ENCODE measurements at places on chromosomes 11 and 22. TPM values are rescaled to one million over a fixed set of nuclear protein-coding genes. Genes with fewer than 3 reads are reported as not detected.

DNA sequence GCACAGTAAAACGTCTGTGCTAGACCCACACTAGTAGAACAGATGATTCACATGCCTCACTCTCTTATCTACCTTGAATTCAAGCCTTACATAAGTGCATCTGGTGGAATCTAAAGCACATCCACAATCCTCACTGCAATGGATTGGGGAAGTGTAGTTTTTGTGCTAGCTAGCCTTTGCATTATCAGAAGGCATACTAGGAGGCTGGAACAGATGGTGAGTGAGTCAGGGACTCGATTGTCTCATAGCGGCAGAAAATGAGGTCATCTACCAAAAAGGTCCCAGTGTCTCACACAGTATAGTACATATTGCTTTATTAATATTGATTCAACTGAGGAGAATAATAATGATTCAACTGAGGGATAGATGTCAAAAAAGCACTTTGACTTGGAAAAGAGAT lies 9.3 kb downstream of the MSANTD4 start:
- DNase-seq: no peak

- DNase-seq: no peak
Measured at GRCh38 chr11:106178361-106178760, 100.9 kb downstream of the AASDHPPT start.

- DNase-seq: peak; percentile 4
Measured at GRCh38 chr11:117911694-117912093, 17.5 kb downstream of the TMPRSS13 start.

DNA sequence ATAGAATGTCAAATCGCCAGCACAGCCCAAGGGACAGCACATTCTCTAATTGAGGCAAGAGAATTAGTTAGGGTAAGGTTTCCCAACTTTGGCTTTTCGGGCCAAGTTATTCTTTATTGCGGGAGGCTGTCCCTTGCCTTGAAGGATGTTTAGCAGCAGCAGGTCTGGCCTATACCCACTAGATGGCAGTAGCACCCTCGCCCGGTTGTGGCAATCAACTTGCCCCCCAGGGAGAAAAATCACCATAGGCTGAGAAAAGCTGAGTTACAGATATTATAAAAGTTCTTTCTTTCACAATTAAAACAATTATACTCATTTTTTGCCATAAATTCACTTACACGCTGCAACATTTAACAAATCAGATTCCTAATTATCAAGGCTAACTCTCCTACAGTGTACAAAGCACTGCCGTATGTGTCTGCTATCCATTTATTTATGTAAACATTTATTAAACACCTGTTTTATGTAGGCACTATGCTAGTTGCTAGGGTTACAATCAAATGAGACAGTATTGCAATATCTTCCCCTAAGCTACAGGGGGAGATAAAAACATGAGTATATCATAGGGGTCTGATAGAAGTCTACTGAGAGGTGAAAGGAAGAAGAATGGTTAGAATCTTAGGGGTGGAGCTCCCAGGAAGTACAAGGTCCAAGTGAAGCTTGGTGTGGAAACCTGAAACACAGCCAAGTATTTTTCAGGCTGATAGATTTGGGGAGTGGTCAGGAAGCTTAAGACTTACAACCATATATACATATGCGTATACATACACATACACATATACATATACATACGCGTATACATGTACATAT lies 452.3 kb downstream of the RAB38 start:
- no peak for DNase-seq

DNA sequence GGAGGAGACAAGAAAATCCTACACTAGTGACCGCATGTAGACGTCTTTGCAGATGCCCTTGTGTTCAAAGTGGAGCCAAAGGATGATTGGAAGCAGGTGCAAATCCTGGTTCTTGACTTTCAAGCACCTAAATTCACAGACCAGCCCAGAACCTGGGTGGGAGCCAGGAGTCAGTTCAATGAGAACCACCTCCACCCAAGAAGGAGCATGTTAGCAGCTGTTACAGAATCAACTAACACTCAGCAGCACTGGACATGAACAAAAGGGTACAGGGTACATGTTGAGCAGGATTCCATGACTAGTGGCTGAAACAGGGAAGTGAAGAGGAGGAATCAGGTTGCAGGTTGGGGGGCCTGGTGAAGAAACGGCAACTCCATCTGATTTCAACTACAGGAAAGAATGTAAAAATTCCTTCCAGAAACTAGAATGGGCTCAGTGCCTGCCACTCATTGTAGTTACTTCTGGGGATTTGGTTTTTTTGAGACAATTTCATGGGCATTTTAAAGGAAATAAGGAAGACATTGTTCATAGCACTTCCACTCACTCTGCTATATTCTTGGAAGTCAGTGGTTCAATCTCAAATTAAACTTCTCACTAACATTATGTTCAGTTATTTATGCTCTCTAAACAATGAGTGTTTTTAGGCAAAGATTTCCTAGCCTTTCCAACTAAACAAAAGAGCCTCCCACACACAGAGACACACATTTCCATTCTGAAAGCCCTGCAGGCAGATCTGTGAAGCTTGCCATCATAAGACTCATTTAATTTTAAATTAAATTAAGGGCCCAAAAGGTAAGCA lies 173.3 kb downstream of the CADM1 start:
- no peak for DNase-seq

DNA sequence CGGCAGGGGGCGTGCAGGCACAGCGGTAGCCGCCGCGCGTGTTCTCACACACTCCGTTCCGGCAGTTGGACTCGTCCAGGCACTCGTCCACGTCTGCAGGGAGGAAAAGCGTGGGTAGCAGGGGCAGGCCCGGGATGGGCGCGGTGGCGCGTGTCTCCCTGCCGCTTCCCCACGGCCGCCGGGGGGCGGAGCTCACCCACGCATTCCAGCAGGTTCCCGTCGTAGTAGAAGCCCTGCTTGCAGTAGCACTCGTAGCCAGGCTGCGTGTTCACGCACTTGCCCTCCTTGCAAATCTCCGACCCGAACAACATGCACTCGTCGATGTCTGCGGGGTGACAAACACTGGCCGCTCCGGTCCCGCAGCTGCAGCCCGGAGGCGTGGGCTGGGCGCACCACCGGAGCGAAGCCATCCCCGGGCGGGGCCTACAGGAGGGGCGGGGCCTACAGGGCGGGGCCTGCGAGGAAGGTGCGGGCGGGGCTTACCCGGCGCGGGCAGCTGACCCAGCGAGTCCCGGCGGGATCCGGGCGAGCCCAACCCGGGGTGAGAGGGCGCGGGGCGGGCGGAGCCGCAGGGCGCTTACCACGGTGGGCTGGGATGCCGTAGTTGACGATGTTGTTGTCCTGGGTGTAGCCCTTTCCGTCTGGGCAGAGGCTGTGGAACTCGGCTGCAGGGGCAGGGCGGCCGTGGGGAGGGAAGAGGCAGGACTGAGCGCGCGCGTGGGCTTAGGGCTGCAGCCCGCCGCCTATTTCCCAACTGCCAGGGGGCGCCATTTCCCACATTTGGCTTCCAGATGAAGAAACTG lies 15.6 kb downstream of the SCYL1 start:
- DNase-seq: peak; percentile 95

DNA sequence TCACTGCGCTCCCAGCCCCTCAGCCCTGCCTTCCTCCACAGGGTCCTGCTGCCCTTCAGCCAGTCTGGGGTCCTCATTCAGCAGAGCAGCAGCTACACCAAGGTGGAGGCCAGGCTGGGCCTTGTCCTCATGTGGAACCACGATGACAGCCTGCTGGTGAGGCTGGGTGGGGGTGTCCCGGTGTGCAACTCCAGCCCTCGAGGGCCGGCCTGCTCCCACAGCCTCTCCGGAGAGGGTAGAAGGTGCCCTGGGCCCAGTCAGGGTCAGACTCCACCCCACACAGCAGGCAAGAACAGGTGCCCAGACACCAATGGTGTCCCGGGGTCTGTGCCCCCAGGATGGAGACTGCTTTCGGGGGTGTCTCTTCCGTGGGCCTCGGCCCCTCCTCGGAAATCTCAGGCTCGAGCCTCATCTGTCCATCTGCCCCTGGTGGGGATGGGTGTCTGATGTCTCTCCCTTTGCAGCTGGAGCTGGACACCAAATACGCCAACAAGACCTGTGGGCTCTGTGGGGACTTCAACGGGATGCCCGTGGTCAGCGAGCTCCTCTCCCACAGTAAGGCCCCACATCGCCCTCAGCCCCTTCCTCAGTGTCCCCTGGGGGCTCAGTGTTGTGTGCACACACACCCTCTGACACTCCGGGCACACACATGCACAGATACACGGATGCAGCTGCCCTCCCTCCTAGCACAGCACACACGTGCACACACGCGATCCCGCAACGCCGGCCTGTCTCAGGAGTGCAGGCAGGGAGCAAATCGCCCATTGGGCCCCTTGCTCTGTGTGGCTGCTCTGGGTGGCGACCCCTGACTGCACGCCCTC lies 4.9 kb downstream of the MUC5AC start:
- DNase-seq: peak; percentile 51

DNA sequence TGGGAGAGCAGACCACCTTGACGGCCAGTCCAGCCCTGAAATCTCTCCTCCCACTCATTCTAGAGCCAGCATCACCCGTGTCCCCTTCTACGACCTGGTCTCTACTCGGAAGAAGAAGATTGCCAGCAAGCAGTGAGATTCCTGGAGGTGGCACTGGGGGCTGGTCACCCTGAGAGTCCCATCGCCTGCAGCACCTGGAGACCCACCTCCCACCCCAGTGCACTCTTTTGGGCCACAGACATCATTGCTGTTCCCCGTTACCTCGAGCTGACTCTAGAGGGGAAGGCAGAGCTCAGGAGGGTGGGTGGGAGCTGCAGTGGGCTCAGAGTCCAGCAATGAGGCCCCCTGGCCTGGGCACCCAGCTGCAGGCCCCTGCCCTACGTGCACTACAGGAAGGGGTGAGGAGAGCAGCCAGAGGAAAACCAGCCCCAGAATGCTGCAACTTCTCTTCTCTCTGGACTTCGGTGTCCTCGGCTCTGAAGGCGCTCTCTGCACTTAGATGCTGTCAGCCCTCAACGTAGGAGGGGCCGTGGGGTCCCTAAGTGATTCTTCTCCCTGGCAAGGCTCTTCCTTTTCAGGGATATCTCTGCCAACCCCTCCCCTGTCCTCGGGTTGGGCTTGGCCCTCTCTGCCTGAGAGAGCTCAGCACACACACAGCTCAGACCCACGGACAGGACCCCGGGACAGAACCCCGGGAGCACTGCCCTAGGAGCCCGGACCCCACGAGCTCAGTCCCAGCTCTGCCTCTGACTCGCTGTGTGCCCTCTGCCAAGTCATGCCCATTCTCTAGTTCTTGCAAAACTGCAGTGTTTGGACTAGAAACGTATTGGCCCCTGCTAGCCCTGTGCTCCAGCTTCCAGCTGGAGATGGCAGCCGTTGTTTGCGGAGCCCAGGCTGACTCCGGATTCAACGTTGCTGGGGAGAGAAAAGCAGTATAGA lies 31.3 kb downstream of the CYTH4 start:
- DNase-seq: no peak

- no peak for DNase-seq
Measured at GRCh38 chr11:2963112-2963754, 28.9 kb downstream of the NAP1L4 start.

GRCh38 chr11:32333320-32333991 lies 101.9 kb downstream of the WT1 start:
- peak; percentile 72 for DNase-seq

- no peak for DNase-seq
Measured at GRCh38 chr11:126083829-126084607, 21.4 kb upstream of the CDON start.

The SAA4 gene
- not detected for polyA plus RNA-seq

The FAM118B gene
- 2.5 TPM for polyA plus RNA-seq

The GALR3 gene
- not detected for polyA plus RNA-seq

The RIN1 gene
- polyA plus RNA-seq: 9.2 TPM

The TRIM66 gene
- polyA plus RNA-seq: 6.1 TPM

Measured in pancreas (tissue), 10 donors.